Activated T-helper 1 cell treated with Interleukin-2 at 50 U/mL for 16 hours (primary cell): ENCODE measurements at places on chromosomes 3 and 15.

GRCh38 chr3:159922861-159923312, 65.7 kb upstream of the IL12A start:
- no peak for DNase-seq

GRCh38 chr3:21509731-21510470, 241.1 kb downstream of the ZNF385D start:
- no peak for DNase-seq

- no peak for DNase-seq
Observed at GRCh38 chr3:56135941-56136340, 332.3 kb downstream of the ERC2 start.

DNA sequence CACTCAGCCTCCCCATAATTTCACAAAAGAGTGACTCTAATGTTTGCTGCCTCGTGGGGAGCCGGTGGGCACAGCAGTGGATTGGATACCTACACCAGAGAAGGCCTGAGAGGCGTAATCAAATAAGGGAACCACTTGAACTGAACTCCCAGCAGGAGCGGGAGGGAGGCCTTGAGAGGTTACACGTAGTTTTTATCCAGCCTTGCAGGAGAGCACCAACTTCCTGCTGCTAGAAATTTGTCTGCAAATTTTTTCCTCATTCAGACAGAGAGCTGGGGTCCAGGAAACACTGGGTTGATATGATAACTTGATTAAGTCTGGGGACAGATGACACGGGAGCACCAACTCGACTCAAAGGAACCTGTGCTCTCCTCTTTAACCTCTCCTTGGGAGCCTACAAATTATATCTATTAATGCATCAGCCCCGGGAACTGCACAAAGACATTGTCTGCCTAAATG, 69.8 kb downstream of the HES1 start:
- no peak for DNase-seq

GRCh38 chr3:77420336-77420735, 380.4 kb downstream of the ROBO2 start:
- DNase-seq: no peak

- no peak for DNase-seq
Observed at GRCh38 chr15:66614951-66615760, 49.4 kb upstream of the LCTL start.

- no peak for DNase-seq
Observed at GRCh38 chr3:106345353-106346027, 476.7 kb upstream of the CBLB start.

GRCh38 chr15:40549894-40550293, 14.9 kb downstream of the CCDC32 start:
- DNase-seq: no peak

GRCh38 chr3:17151598-17152373, 267.0 kb downstream of the PLCL2 start:
- DNase-seq: peak; percentile 79

DNA sequence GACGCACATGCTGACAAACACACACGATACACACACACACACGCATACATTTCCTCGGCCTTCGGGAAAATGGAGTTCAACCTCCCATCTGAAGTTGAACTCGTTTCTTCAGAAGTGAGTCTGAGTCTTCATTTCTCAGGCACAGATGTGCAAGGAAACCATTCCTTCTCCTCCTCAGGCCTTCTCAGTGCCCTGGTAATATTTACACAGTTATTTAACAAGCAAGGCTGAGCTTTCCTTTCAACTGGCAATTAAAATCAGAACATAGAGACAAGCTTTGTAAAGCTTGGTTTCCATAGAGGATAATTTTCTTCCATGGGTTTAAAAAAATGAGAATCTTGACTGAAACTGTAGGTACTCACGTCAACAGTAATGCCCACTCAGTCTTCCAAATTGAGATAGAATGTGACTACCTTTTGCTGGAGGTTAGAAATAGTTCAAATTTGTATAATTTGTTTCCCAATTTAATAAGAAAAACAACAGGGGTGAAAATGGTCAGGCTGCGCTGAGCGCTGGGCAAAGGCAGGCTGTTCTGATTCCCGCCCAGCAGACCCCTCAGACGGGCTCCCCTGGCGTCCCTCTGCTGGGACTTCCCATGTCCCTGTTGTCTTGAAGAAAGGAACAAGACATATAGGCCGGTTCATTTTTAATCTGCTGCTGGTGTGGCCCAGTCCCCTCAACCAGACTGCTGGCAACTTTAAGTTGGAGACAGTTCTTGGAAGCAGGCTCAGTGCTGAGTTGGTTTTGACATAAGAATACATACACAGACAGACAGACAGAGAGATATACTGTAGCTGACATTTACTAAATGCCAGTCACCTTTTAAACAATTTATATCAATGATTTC, 174.3 kb downstream of the XXYLT1 start:
- no peak for DNase-seq
